GM06990 (cell line): ENCODE measurements at places on chromosomes 6 and 20.

DNA sequence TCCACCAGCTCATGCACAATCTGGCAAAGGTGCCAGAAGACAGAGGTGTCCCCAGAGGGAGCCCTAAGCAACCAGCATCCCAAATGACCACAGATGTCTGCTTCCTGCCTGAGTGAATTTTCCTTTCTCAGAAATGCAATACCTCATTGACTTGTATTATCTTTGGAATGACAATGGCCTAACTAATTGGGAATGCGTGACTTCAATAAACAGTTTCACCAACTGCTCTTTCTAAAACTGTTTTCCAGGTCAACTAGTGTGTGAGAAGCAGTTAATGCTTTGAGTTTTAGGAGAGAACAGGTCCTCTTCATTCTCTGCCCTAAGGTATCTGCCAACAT is 108.9 kb upstream of the SNX9 start:
- DNase-seq, result no peak

- DNase-seq, result no peak
Observed at GRCh38 chr20:53748821-53749421, 155.3 kb upstream of the ZNF217 start.

DNA sequence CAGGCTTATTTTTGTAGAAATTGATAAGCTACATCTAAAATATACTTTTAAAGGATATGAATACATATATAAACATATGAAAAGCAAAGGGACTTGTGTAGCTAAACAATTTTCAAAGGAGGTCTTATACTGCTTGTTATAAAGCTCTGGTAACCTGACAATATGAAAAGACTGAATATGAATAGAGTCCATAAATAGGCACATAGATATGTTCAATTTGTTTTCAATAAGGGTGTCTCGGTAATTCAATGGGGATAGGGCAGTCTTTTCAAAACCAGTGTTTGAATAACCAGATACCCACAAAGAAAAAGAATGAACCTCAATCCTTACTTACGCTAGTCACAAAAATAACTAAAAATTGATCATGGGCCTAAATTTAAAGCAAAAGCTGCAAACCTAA is 9.3 kb upstream of the MAP3K5 start:
- no peak for DNase-seq

- no peak for DNase-seq
Observed at GRCh38 chr6:52526634-52527033, 50.2 kb downstream of the TRAM2 start.

DNA sequence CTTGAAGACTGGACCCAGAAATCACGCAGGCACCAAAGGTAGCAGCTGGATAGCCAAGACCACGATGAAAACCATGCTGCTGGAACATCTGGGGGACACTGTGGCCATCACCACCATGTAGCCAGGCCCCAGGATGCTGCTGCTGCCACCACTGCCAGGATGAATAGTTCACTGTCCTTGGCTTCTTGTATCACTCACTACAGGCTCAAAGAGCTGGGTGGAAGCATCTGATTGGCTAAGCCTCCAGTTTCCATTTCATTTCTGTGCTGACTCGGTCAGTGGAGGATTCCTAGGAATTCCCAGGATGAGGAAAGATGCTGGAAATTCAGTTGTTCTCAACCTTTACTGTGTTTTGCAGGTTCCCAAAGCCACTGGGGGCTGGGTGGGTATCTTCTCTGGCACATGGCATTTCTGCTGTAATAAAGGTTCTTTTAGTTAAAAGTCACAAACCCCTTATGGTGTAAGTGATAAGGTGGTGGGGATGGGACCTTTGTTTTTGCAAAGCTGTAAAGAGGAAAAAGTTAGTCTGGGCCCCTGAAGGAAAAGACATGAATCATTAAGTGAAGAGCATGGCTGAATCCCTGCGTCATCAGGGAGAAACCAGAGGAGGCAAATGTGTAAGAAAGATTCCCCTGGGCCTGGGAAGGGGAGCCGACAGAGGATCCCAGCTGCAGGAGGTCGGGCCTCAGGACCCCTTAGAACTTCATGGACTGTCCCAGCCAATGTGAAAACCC is 75.6 kb upstream of the RNF24 start:
- DNase-seq, result no peak

GRCh38 chr6:11710311-11710761 is 68.3 kb downstream of the ADTRP start:
- no peak for DNase-seq

DNA sequence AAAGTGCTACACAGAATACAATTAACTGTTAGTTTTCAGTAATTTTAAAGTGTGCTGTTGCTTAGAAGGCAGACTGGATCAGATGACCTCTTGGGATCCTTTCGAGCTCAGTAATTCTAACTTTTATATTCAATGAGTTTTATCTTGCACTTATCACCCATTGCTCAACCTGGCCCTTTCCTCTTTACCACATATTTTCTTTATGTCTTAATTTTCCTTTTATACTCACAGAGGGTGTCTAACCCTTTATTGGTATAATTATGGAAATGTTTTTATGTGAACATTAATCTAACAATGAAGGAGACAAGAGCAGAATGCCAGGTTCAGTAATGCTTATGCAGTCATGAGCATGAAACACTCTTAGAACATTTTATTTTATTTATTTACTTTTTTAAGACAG is 39.7 kb upstream of the CARMIL1 start:
- no peak for DNase-seq

GRCh38 chr20:5729348-5729747 is 20.9 kb upstream of the SHLD1 start:
- DNase-seq, result no peak

GRCh38 chr6:159494586-159494972 is 198.5 kb downstream of the SOD2 start:
- DNase-seq, result no peak

DNA sequence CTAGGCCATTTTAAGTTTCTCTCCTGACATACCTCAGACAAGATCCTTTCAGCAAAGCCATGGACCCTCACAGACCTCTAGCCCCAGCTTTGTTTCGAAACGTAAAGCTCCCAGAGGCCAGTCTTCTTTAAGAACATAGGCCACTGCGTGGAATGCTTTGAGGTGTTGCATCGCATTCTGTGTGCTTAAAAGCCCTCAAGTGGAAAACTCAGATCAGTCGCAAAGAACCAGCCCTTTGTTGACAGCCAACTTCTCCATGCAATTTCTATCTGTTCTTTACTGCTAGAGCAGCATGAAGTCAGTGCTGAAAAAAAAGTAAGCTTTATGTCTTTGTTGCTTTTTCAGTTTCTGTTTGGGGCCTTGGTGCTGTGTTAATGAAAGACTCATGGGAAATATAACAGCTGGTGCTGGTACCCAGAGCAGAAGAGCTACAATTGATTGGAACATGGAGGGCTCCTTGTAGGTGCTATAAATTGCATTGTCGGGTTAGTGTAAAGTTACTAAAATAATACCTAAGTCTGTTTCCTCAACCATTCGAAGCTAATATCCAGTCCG is 142.6 kb downstream of the MAP3K7 start:
- DNase-seq, result no peak

DNA sequence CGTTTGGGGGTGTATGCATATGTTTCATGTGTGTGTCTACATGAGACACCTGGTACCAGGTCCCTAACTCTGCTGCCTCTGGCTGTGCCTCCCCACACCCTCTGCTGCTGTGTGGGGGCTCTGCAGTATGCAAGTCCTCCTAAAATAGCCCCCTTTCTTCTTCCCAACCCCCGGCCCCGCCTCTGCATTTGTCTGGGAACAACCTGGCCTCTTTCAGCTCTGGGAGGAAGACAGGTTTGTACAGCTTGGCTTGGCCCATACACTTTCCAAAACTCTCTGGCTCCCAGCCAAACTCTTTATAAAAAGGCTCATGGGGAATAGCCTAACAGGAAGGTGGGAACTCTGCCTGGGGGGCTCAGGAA is 27.1 kb upstream of the EMILIN3 start:
- no peak for DNase-seq

- no peak for DNase-seq
Observed at GRCh38 chr20:45817376-45818194, 5.1 kb downstream of the UBE2C start.

- DNase-seq, result no peak
Observed at GRCh38 chr6:168377484-168377855, 57.9 kb upstream of the DACT2 start.

DNA sequence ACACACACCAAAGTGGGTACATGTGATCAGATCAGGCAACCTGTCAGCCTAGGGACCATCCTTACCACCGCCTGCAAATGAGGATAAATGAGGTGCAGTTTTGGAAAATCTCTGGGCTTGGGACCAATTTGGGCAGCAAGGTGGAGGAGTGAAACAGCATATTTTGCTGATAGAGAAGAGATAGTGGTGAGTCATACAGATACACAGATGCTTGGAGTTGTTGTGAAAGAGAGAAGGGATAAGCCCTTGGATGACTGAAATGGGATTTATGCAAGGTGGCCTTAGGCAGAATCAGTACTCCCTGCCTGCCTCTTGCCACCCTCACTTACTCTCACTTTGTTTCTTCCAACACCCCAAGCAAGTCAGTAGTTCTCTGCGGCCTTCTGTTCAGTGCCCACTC is 34.7 kb downstream of the BMP2 start:
- DNase-seq, result no peak

- DNase-seq, result no peak
Observed at GRCh38 chr6:157568702-157569101, 187.7 kb downstream of the ZDHHC14 start.

GRCh38 chr6:154106251-154106650 is 67.2 kb downstream of the OPRM1 start:
- no peak for DNase-seq
